CD4-positive, alpha-beta T cell treated with Interleukin-4 for 4 hours (primary cell): ENCODE measurements at places on chromosomes 4 and X.

DNA sequence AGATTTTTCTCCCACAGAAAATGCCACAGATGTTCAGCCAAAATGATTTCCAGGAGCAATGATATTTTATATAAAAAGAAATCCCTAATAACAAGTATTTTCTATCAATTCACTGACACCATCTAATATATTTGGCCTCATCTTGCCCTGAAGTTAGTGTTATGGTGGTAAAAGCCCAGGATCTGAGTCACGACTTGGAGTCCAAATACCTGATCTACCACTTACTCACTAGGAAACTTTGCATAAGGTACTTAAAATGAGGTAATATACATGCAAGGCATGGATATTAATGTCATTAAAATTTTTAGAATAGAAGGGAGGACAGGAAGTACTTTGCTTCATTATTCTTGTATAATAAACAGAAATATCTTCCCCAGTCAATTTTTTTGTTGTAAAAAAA is 16.3 kb downstream of the PPP3CA start:
- DNase-seq, result no peak

DNA sequence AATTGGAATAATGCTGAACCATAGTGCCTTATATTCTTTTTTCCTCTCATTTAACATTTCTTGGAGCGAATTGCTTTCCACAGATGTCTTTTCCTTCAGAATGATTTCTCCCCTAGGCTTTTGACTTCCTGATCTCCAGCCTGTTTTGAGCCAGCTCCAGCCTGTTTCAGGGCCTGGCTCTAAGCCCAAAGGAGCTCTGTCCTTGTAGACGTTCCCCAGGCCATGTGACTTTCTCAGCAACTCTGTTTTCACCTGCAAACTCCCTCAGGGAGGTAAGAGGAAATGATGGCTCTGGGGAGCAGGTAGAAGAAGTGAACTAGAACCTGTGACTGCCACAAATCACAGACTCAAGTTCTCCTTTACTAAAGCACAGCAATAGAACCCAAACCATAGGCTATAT is 89.1 kb downstream of the AKAP4 start:
- DNase-seq, result no peak

DNA sequence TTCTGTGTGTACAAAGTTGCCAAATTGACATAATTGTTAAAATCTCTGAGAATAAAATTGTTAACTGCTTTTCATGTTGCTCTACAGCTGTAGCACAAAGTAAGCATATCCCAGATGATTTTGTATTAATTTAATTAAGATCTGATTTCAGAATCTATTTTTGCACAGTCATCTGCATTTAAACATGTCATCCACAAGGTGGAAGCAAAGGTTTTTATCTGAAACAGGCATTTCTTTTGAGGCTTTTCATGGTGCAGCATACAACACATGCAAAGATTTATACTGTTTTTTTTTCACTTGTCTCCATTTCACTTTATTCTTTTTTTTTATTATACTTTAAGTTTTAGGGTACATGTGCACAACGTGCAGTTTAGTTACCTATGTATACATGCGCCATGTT is 51.2 kb downstream of the GC start:
- DNase-seq, result no peak

- DNase-seq, result no peak
These were observed 15.8 kb upstream of the DHRSX start for GRCh38 chrX:2516623-2517022.

GRCh38 chr4:5003372-5003857 is 15.8 kb downstream of the CYTL1 start:
- DNase-seq, result no peak

DNA sequence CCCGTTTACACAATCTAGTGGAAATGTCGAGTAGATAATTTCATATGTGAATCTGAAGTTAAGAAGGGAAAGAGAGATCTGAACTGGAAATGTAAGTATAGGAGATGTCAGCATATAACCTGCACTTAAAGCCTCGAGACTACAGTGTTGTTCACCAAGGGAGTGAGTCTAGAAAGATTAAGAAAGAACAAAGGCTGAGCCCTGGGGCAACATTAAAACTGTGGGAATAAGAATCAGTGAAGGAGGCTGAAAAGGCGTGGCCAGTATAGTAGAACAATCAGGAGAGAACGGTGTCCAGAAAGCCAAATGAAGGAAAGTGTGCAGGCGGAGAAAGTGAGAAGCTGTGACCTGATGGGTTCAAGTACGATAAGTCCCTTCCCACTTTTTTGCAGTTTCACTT is 118.8 kb upstream of the TENM3 start:
- DNase-seq, result no peak

GRCh38 chr4:146333187-146333894 is 119.0 kb downstream of the REELD1 start:
- no peak for DNase-seq
